ENCODE measurements at places on chromosomes 5 and 9.

DNA sequence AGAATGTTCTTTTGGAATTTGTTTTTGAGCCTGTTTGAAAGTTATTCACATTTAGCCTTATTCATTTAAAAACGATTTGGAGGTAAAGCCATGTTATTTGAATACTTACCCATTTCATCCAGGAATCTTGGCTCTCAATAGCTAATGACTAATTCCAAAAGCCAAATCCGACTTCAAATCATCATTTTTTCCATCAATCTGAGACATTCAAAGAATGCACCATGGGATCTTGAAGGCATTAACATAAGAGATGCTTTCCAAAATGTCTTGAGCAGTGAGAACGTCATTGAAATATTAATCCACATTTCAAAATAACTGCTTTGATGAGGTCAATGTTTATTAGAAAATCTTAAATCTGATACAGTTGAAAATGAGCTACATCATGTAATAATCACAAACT is 617.0 kb upstream of the RORB start:
- peak; percentile 90 for DNase-seq

GRCh38 chr9:97293207-97293721 is 14.2 kb upstream of the CCDC180 start:
- peak; percentile 51 for DNase-seq

DNA sequence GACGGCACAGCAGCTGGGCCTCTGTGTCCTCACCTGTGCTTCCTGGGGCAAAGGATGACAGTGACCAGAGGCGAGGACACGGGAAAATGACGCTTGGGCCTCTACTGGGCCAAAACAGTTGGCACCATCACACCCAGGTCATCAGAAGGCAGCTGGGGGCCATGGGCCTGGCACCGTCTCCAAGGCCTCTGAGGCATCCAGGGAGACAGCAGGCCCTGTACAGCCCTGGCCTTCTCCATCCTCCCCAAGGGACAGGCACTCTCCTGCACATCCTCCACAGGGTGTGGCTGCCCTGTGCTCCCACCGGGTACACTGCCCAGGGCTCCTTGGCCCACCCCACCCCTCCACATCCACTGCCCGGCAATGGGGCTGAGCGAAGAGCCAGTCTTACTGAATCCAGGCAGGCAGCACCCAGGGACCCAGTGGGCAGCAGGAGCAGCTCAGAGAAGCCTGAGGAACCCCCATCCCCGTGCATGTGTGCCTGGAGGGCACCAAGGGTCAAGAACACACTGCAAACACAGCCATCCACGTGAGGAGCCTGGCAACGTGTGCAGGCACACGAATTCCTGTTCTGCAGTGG is 4.0 kb downstream of the LPCAT1 start:
- no peak for DNase-seq

GRCh38 chr5:118577621-118578020 is 410.7 kb downstream of the DTWD2 start:
- peak; percentile 8 for DNase-seq

GRCh38 chr9:125496313-125496834 is 210.6 kb downstream of the MAPKAP1 start:
- DNase-seq, result no peak

- DNase-seq, result no peak
Measured at GRCh38 chr5:34918025-34918424, 2.5 kb downstream of the BRIX1 start.

DNA sequence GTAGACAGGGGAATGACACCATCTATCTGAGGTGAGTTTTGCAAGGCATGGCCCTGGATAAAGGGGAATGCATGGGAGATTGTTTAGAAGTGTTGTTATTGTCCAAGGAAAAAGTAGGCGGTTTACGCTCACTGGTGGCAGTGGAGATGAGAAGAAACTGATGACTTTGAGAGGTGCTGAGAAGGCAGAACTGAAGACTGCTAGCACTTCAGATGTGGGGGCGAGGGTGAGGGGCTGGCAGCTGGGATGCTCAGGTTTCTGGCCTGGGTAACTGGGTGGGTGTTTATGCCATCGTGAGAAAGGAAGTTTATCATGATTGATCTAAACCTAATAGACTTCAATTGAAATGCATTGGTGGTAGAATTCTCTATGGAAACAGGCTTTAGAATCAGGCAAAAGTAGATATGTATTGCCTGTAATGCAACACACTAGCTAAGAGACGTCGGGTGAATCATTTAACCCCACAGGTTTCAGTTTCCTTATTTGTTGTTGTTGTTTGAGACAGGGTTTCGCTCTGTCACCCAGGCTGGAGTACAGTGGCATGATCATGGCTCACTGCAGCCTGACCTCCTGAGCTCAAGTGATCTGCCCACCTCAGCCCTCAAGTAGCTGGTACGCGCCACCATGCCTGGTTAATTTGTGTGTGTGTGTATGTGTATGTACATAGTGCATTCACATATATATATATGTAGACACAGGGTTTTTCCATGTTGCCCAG is 123.5 kb downstream of the SLC24A2 start:
- DNase-seq, result no peak

- DNase-seq, result no peak
Measured at GRCh38 chr5:14229181-14229580, 86.0 kb downstream of the TRIO start.

DNA sequence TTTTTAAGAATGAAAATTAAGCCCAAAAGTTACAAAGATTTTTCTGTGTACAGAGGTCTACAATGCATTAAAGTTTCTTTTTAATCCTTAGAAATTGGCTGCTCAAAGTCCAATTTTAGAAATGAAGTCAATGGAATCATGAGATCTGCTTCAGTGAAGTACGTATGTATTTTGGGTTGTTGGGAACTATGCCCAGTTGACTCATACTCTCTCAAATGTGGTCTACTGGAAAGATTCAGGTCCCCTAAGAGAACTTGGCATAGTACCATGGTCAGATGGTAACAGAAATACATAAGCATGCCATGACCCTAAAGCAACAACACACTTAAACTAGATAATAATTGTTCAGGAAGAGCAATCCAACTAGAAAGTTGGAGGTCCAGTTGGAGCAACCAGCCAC is 23.0 kb downstream of the FBLL1 start:
- peak; percentile 93 for DNase-seq

- no peak for DNase-seq
Measured at GRCh38 chr9:75775966-75776691, 114.3 kb upstream of the PCSK5 start.

DNA sequence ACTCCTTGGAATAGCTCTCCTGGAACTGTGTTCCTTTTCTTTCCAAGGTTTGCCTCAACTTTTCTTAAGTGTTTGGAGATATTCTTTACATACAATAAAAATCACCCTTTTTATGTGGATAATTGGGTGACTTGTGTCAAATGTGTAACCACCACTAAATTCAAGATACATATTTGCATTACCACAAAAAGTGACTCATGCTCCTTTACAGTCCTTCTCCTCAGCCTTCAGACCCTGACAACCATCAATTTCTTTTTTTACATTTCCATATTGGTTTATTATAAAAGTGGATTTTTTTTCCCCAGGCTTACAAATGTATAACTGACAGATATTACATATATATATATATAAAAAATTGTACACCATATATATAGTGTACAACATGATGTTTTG is 372.0 kb upstream of the KCNN2 start:
- DNase-seq, result no peak

DNA sequence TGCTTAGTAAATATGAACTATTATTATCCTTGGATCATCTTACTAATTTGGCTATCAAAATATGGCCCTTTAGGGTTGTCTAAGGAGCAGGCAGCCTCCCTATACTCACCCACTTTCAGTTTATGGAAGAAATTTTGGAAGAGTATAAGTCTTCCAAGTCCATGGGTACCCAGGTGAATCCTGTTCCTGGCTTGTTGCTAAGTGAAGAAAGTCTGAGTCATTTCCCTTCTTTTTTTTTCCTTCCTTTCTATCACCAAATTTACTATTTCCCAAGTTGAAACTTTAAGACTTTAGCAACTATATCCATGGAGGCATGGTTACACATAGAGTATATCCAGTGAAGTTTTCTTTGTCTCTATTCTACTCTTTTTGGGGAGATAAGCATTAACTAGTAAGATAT is 184.0 kb upstream of the ACTBL2 start:
- DNase-seq, result no peak

DNA sequence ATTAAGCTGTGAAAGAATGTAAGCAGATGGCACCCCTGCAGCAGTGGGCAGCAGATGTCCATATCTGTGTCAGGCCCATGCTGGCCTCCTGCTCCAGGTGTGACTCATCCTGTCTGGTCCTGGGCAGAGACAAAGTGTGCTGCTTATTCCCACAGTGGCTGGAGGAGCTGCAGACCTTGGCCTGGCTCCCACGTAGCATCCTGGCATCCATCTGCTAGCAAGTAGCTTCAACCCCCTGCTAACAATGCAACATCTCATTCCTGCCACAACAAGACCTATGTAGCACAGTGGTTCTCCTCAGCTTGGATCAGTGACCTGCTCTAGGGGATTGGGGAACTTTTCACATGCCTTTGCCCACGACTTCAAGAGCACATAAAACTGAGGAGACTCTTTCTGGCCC is 126.4 kb upstream of the SLC12A2 start:
- peak; percentile 59 for DNase-seq

DNA sequence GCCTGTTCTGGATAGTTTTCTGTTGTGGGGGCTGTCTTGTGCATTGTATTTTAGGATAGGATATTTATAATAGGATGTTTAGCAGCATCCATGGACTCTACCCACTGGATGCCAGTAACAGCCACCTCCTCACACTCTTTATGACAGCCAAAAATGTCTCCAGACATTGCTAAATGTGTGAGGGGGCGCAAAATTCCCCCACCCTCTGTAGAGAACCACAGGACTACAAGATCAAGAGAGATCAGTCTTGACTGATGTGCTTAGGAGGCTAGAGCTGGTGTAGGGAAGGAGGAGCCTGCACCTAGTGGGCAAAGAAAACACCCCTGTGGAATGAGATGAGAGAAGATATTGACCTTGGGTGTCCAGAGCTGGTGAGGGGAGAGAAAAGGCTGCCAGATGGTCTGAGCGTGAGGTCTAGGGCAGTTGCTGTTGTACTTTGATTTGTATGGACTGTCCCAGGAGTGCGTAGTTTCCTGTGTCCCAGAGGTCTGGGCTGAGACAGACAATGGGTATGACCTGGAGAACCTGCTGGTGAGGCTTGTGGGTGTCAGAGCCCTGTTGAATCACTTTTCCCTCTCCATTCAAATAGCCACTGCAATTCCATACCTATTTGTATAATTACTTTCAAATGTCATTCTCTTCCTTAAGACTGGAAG is 16.3 kb downstream of the DAPK1 start:
- no peak for DNase-seq

DNA sequence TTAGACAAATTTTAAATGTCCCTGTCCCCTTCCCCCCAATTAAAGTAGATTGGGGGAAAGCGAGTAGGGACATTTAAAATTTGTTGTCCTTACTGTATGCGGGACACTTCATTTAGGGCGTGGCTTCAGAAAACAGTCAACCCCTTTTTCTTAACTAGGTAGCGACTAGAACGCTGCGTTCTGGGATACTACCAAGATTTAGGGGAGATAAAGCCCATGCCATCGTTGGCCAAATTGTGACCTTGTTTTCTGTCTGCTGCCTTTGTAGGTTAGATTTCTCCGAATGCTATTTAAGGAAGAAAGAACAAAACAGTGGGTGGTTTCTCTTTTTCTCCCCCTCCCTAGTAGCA is 1.2 kb downstream of the CKS2 start:
- peak; percentile 15 for DNase-seq

DNA sequence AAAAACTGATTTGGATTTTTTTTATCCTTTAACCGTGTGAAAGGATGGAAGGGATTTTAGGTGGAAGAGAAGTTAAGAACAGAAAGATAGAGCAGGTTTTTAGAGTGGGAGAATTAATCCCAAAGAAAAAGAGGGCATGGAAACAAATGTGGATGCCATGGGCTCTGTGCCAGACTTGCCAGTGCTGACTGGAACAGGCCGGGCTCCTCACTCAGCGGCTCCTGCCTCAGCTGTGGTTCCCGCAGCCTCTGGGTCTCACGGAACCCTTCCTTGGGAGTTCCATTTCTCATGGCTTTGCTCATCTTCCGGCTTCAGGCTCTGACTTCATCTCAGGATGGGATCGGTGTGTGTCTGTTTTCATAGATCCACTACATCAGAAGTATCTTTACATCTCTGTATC is 30.4 kb upstream of the SLC2A8 start:
- DNase-seq, result no peak

- DNase-seq, result no peak
Measured at GRCh38 chr5:149041242-149041641, 21.6 kb downstream of the SH3TC2 start.

- no peak for DNase-seq
Measured at GRCh38 chr9:27347889-27348288, 50.9 kb upstream of the EQTN start.

GRCh38 chr5:135604056-135604455 is 25.3 kb upstream of the CXCL14 start:
- DNase-seq, result no peak

- peak; percentile 73 for DNase-seq
Measured at GRCh38 chr5:81787474-81788242, 36.8 kb upstream of the SSBP2 start.

DNA sequence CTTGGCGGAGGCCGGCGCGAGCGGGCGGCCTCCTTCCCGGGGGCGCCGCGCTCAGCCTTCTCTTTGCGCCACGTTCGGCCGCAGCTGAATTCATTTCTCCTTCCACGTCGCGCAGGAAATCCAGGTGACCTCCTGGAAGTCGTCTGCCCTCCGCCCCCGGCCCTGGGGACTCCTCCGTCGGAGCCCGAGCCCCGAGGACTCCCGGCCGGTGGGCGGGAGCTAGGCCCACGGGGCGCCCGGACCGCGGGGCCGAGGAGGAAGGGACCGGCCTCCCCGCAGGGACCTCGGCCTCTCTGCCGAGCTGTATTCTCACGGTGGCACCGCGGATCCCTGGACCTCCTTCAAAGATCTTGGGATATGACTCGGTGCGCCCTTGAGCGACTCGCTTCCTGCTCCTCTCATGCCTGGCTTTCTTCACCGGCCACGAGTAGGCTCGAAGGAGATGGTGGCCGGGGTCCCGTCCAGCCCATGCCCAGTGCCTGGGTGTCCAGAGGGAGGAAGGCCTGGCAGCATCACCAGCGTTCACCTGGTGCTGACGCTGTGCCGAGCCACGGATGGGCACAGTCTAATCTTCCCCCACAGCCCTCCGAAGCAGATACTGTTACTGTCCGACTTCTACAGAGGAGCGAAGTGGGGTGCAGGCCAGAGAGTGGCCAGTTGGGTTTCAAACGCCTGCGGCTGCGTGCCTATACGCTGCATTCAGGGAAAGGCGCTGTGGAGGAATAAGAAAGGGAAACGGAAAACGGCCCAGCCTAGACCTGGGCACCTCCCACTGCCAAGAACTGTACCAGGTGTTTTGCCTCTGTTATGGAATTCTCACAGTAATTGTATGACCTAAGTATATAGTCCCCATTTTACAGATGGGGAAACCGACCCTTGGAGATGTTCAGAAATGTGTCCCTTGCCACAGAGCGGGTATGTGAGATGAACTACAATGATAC is 47.3 kb downstream of the PAX5 start:
- DNase-seq, result no peak
